ENCODE measurements at places on chromosomes 4 and X.

- no peak for DNase-seq
Measured at GRCh38 chr4:40196724-40197281, at the start of gene RHOH. TSS of gene RHOH (plus strand) at chr4:40197031. CDS start at chr4:40243387, 46,356 bp downstream.

GRCh38 chrX:49710744-49711319, 15.0 kb upstream of the PAGE1 start:
- no peak for DNase-seq

- no peak for DNase-seq
Measured at GRCh38 chrX:100674705-100675104, 30.7 kb downstream of the SRPX2 start.

- peak; percentile 10 for DNase-seq
Measured at GRCh38 chrX:107117993-107118321, 665 bp downstream of the RBM41 start.
